ENCODE measurements at places on chromosomes 2 and 18.

DNA sequence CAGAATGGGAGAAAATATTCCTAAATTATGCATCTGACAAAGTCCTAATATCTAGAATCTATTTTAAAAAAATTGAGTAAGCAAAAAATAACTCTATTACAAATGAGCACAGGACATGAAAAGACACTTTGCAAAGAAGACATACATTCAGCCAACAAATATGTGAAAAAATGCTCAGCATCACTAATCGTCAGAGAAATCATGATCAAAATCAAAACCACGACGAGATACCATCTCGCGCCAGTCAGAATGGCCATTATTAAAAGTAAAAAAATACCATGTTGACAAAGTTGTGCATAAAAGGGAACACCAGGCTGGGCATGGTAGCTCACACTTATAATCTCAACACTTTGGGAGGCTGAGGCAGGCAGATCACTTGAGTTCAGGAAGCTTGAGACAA, 63.5 kb downstream of the EVA1A start:
- DNase-seq = no peak

GRCh38 chr2:232919141-232919540, 49.1 kb downstream of the SNORC start:
- DNase-seq = no peak

DNA sequence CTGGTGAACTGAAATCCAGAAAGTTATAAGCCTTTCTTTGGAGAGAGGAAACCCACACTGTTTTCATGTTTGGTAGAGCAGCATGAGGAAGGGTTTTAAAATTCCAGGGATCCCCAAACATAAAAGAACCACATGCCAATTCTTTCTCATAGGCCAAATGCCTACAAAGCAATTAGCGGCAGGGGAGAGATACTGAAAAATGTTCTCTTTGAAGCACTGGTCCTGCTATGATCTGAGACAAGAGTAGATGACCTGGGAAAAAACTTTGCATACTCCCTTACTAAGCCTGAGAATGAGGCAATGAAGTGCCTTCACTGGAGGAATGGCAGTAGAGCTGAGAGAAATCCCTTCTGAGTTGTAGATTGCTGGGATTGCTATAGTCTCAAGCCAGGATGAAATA, 1261.7 kb downstream of the DSC3 start:
- DNase-seq = no peak

GRCh38 chr2:101609433-101609832, 88.1 kb upstream of the MAP4K4 start:
- no peak for DNase-seq

- DNase-seq = no peak
These were observed 51.2 kb downstream of the MYO3B start for GRCh38 chr2:170229125-170229524.

DNA sequence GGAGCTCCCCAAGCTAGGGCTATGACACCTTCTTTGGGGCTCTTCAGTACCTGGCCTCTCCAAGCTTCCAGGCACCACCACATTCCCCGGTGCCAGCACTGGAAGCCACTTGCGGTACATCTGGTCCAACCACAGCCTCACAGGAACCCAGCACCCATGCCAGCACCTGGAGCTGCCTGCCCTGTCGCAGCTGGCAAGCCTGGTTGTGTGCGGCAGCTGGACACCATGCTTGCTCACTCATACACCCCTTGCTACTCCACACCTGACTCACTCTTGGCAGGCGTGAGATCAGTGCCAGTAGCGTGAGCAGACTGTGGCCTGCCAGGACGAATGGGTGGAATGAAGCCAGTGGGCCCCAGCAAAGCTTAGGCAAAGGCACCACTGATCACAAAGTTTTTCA, 34.0 kb downstream of the LRRTM4 start:
- DNase-seq = no peak

DNA sequence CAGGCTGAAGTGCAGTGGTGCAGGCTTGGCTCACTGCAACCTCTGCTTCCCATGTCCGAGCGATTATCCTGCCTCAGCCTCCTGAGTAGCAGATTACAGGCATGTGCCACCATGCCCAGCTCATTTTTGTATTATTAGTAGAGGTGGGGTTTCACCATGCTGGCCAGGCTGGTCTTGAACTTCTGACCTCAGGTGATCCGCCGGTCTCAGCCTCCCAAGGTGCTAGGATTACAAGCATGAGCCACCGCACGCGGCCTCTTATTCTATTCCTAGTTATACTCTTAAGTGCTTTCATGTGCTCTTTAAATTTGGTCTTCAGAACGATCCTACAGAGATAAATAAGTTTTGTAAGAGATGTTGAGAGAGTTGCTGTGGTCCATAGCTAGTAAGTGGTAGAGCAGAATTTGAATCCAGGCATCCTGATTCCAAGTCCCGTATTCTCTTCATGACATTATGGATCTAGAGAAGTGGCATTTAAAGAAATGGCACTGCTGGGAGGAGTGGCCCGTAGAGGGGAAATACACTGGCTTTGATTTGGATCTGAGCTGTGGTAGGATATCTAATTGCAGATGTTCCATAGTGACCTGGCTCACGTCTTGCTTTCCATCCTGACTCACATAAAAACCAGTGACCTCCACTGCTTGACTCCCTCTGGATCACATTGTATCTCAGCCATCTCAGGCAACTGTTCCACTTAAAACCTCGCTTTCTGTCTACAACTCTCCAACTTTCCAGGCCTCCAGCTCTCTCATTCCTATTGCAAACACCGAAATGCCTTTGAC, 22.8 kb upstream of the ME2 start:
- DNase-seq = no peak

- no peak for DNase-seq
These were observed 125.2 kb downstream of the INHBB start for GRCh38 chr2:120471166-120471565.

DNA sequence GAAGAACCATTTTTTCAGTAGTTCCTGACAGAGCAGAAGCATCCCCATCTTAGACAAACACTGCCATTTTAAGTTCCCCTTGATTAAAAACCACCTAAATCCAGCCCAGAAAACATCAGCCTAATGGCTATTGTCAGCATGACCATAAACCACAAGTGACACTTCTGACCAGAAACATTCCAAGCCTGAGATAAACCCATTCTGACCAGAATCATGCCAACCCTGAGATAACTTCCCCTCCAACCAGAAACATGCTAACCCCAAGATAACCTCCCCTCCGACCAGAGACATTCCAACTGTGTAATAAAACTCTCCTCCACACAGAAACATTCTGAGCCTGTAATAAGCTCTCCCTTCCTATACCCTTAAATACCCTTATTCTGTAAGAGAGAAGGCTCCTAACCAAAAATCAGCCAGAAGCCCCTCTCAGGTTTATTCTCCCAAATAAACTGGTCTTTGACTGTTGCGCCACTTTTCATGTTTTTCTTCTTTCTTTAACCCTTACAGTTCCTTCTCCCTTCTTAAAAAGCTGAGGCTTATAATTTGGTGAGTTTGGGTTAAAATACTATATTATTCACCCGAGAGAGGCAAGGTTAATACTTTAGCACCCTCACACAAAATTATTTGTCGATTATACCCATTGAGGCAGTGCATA, 149.7 kb downstream of the HNMT start:
- no peak for DNase-seq

DNA sequence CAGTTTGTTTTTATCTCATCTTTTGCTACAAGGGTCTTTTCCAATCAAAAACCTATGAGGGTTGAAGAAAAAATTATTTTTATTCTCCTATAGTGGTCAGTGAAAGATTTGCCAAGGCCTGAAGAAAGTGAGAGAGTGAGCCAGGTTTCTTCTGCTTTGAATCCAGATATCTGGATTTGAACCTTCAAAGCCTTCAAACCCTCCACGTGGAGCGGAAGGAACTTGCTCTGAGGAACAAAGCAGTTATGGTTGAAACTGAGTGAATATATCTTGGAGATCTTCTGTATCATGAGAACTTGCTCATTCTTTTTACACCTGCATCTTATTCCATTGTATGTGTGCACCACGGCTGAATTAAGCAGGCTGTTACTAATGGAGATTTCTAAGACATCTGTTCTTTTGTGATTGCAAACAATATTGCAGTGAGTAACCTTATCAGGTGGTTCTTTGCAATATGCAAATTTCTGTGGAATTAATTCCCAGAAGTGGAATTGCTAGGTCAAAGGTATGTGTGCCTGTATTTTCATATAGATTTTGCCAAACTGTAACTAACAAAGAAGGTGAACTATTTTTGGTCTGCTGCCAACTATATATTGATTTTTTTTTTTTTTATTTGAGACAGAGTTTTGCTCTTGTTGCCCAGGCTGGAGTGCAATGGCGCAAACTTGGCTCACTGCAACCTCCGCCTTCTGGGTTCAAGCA, 147.9 kb downstream of the B3GNT2 start:
- DNase-seq = no peak

- no peak for DNase-seq
These were observed 65.8 kb downstream of the KCTD1 start for GRCh38 chr18:26482569-26482968.

DNA sequence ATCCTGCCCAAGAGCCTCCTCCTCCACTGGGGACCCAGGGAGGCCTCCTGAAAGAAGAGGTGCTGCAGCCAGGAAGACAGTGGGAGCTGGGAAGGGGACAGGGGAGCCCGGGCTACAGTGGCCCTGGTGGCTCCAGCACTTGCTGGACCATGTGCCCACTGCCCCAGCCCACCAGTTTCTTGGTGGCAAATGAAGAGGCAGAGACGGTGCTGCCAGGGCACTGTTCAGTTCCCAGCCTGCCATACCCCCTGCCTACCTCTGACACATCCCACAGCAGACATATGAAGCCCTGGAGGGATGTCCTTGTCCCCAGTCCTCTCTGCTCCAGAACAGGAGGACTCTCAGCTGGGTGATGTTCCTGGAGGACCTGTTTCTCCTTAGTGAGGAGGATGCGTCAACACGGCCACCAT, 3.7 kb downstream of the RAMP1 start:
- no peak for DNase-seq

All from DMS 273 treated with DMSO at 0.1 percent for 48 hours (cell line).